ENCODE measurements at places on chromosomes 2 and 18. TPM values are rescaled to one million over a fixed set of nuclear protein-coding genes. Genes with fewer than 3 reads are reported as not detected.

Gene MC2R
- total RNA-seq: not detected

GRCh38 chr18:3379685-3380084, 70.3 kb upstream of the TGIF1 start:
- no peak for DNase-seq

DNA sequence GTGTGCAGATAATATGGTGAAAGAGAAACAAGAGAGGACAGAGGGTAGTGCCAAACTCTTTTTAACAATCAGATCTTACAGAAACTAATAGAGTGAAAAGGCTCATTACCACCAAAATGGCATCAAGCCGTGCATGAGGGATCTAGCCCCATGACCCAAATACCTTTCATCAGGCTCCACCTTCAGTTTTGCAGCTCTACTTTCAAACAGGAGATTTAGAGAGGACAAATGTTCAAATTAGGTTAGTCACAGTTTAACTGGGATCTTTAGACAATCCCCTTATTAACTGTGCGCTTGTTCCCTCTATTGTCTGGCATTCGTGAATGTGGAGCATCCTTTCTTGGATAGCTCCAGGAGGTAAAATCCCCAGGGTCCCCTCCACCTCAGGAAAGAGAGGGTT, 1209.3 kb upstream of the CHAC2 start:
- no peak for DNase-seq

Gene SULT1C4
- not detected for total RNA-seq

Gene DSC2
- not detected for total RNA-seq

DNA sequence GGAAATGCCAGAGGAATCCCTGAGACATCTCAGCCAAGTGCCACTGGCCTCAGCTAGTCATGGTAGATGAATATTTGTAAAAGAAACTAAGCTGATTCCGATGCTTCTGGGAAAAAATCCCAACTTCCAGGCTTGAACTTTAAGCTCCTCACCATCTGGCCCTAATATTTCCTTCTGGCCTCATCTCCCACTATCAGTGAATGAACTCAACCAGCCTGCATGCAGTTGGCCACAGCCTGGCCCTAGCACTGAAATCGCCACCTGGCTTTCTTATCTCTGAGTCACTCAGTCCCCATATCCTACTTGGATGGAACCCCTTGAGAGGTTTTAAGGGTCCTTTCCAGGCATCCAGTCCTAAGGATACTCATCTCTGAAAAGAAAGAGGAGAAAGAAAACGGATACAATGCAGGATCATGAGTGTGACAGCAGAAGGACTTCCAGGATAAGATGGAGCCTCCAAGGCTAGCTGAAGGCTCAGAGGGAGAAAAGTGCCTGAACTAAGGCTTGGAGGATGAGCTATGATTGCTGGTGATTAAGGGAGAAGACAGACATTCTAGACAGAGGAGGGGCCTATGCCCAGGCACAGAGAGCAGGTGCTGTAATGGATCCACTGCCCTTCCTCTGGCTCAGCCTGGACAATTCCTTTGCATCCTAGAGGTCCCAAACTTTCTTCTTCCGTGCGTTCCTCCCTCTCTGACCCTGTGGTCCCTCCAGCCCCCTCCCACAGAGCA, 141.5 kb upstream of the MYCN start:
- no peak for DNase-seq

- DNase-seq: no peak
These were observed 104.7 kb downstream of the HNRNPLL start for GRCh38 chr2:38498045-38498481.

DNA sequence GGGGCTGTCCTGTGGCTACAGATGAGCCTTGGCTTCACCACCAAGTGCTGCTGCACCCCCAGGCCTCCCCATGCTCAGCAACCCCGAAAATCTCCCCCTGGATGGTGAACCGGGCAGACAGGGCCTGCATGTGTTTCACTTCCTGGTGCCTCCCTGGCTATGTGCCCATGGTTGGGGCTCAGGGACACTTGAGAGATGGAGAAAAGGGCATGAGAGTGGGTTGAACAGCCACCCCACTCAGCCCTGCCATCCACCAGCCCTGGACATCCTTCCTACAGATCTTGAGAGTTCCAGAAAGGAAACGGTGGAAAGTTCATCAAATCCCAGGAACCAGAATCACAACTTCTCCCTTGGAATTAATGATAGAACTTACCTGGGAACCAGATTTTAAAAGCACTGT, 74.7 kb upstream of the TEX51 start:
- no peak for DNase-seq

Gene PSMD14
- 113 TPM for total RNA-seq

GRCh38 chr2:110852541-110853263, 120.3 kb downstream of the ACOXL start:
- DNase-seq: peak; percentile 31

DNA sequence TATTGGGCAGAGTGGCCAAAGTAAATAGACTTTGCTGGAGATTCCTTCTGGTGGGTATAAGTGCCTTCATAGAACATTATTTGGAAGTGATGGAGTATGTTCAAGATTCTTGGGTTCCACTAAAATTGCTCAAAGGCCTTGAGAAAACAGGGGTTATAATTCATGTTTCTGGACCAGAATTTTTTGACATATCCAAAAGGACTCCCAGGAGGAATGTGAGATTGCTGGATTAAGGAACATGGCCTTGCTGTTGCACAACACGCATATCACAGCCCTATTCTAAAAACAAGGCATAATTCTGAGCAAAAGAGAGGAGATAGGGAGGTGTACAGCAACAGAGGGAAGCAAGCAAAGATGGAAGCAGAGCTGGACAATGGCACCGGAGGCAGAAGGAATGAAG, 111.7 kb upstream of the TNP1 start:
- DNase-seq: no peak

DNA sequence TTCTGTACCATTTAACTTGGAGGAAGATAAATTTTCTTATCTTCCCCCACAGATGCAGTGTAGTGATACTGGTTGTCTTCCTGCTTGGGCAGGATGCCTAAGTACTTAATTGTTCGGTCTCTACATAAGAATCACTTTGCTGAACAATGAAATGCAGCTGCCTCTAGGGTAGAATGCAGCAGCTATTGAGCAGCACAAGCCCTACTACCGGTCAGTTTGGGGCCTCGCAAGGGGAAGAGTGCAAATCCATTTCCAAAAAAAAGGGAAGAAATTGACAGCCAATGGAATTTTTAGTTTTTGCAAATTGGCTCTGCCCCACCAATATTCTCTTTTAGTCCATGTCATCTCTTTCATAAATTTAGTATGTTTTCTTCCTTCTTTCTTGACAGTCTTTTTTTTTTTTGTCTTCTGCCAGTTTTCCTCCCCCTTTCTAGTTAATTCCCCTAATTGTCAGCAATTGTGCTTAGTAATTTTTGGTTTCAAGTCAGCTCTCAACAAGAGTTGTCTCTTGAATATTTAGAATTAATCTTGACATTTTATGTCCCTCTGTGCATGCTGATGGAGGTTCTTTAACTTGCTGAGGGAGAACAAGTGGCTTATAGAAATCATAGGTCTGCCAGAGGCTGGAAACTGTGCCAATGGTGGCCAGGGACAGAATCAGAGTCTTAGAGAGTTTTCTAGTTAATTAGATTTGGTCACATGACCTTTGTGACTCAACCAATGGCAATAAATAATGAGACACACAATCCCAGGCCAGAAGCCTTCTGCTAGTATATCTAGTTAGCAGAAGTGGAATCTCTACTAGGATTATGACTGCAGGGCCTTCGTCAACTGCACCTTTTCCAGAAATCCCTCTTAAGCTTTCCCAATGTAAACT, 270.0 kb downstream of the CTNNA2 start:
- DNase-seq: no peak

GRCh38 chr2:205020673-205021072, 475.4 kb downstream of the PARD3B start:
- no peak for DNase-seq
